ENCODE measurements at places on chromosomes 3 and 15.
A peak's percentile ranks its signal among the peaks of the same experiment; 100 is the strongest.

GRCh38 chr3:177234121-177234520, 36.8 kb upstream of the TBL1XR1 start:
- no peak for DNase-seq

- no peak for DNase-seq
Observed at GRCh38 chr3:60319179-60319858, 931.9 kb downstream of the FHIT start.

DNA sequence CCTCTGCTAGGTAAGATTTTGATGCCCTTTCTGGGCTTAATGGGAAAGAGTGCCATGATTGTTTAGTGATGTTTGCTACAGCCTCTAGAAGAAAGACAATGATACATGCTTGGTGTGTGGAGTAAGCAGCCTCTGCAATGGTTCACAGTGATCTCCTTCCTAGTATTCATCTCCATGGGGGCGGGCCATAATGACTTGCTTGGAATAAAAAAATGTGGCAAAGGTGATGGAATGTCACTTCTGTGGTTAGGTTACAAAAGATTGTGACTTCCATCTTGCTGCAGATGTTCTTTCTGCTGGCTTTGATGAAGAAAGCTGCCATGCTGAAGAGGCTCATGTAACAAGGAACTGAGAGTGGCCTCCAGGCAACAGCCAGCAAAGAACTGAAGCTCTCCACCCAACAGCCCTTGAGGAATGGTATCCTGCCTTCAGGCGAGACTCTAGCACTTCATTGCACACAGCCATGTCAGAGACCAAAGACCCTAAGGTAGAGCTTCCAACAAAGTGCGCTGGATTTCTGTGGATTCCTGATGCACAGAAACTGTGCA, 139.1 kb upstream of the LRIG1 start:
- DNase-seq = no peak

DNA sequence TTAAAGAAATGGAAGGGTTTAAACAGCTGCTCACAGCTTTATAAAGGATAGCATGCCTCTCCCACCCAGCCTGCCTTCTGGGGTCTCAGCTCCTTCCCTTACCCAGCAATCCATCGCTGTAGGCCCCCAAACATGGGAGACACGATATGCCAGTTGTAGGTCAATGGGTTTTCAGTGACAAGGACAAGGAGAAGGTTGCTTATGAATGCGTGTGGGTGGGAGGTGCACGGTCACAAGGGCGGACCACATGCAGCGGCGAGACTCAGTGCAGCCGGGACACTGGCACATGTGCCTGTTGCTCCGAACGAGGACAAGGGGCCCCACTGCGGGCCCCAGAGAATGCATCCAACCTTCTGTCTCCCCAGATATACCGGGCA, 67.0 kb downstream of the MGLL start:
- no peak for DNase-seq

GRCh38 chr15:71239592-71240364, 124.5 kb downstream of the THSD4 start:
- DNase-seq = no peak

- no peak for DNase-seq
Observed at GRCh38 chr3:145906301-145906700, 254.7 kb downstream of the PLOD2 start.

DNA sequence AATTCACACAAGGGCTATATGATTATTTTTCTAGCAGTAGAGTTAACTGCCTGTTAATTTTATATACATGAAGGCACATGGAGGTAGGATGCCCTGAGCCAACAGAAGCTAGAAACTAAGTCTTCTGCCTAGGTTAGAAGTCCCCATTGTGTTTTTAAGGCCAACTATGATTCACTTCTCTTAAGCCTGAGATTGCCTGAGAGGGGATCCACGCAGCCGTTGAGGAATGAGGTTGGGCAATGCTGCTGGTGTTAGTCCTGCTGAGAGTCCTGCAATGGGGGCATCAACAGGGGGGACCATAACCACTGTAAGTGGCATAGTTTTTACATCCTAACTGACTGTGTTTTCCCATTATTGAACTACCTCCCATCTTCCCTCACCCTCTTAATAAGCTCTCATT, 60.1 kb upstream of the PFN2 start:
- no peak for DNase-seq

GRCh38 chr15:41610048-41610447, 50.2 kb upstream of the MGA start:
- no peak for DNase-seq

- DNase-seq = no peak
Observed at GRCh38 chr3:23809294-23809693, 3.5 kb downstream of the UBE2E1 start.

DNA sequence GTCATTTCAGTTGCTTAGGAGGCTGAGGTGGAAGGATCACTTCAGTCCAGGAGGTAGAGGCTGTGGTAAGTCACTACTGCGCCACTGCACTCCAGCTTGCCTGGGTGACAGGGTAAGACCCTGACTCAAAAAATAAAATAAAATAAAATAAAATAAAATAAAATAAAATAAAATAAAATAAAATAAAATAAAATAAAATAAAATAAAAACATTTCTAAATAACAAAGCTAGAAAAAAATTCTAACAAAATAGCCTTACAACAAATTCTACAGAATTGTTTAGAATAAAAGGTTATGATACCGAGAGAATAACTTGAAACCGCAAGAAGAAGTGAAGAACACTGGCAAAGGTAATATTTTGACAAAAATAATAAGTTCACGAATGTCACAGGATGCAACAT, 794.3 kb downstream of the NR2F2 start:
- no peak for DNase-seq

DNA sequence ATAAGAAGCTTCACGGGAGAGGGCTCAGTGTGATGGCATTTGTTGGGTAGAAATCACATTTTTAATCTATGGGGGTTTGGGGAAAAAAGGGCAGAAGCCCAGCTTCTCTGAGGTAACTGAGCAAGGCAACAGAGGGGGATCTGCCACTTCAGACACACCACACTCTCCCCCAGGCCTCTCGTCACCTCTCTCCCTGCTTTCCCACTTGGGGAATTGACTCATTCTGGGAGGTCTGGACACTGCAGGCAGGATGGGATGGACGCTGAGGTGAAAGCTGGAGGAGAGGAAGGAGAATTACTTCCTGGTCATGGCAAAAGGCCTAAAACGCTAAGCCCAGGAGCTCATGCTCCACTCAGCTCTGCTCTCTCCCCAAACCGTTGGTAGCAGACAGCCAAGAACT, 33.2 kb downstream of the MYO5C start:
- DNase-seq = no peak

- no peak for DNase-seq
Observed at GRCh38 chr3:156311930-156312329, 191.6 kb downstream of the KCNAB1 start.

- DNase-seq = no peak
Observed at GRCh38 chr3:39750712-39751111, 58.7 kb upstream of the MYRIP start.

GRCh38 chr3:106030627-106030963, 161.8 kb upstream of the CBLB start:
- DNase-seq = no peak

DNA sequence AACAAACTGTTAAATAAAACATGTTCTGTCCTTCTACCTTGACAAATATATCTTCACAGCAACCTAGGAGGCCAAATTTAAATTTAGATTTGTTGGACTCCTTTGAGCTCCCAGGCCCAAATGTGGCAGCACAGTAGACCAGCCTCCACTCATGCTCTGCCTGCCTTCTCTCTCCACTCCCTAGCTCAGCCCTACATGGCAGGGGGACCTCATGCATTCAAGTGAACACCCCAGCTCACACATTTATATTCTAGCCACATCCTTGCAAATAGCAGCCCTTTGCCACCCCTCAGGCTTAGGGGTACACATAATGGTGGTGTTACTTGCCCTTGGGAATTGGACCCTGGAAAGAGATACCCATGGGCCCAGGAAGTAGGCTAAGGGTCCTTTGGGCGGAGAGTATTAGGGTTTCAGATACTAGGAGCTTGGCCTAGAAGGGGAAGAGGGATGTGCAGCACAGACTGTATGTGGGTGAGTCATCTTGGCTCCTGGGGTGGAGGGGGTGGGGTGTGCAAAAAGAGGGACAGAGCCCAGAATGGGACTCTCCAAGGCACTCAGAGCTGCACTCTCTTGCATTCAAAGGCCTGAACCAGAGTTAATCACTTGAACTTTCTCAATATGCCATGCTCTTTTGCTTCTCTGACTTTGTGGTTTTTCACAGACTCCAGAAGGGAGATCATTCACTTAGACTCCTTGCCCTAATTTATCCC, 268.4 kb upstream of the ROPN1 start:
- no peak for DNase-seq

DNA sequence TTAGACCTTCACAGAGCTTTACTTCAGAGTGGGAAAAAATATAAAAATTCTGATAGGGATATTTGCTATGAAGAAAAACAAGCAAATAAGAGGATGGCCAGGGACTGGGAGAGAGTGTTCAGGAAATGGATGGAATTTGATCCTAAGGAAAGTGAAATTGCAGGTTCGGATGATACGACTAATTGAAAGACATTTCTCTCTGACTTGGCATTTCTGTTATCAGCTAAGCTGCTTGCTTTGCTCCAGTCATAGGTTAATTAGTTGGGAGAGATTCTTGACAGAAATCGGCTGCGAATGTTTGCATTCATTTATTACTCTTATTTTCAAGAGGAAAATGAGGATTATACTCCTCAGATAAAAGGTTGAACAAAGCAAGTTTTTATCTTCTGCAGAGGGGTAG, 808.7 kb upstream of the NECTIN3 start:
- DNase-seq = no peak

- no peak for DNase-seq
Observed at GRCh38 chr3:63076357-63076756, 201.1 kb upstream of the CADPS start.

DNA sequence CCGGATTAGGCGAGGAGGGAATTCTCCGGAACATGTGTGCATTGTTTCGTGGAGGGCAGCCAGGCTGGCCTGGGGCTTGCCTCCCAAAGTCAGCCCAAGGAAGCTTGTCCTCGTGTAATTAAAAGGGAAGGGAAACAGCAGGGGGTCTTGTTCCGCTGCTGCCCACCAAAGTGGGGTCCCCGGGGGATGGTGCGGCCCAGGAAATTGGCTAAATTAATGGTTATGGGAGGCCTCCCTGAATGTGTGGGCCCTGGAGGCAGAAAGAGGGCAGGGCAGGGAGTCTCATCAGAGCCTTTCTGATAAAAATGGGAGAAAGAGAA, 118.1 kb downstream of the OPA1 start:
- no peak for DNase-seq

- no peak for DNase-seq
Observed at GRCh38 chr3:94356581-94356980, 293.7 kb downstream of the NSUN3 start.

DNA sequence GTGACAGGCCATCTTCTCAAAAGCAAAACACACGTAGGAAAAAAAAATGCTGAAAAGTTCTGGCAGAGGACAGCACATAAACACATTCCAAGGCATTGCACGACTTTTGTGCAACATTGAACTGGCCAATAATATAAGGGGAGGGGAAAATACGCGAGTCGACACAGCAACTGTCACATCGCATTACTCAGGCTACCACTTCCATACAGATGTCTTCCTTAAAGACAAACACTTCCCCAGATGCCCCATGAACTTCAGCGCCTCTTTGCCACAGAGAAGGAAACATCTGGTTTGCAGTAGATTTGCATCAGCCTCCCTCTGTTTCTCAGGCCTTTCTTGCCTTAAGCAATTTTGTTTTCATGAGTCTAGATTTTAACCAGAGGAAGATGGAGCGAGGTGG, 144.4 kb upstream of the IGF1R start:
- no peak for DNase-seq

DNA sequence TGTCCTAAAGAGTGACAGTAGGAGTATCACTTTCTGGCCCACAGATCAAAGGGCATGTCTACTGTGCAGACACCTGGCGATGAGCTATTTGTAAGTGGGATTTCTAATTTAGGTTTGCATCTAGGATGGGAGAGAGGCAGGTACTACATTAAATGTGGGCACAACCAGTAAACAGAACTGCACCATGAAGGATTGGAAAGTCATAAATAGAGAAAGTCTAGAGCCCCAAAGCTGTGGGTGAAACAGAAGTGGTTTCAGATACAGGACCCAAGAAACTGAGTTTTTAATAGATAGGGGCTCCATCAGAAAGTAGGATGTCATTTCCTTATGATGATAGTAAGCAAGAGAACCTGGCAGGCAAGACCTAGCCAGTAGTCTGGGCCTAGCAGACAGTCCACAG, 35.2 kb upstream of the SPPL2A start:
- no peak for DNase-seq

- peak; percentile 63 for DNase-seq
Observed at GRCh38 chr3:149009732-149010131, 18.4 kb downstream of the GYG1 start.

GRCh38 chr15:48414015-48414414, 82.8 kb downstream of the DUT start:
- no peak for DNase-seq

- DNase-seq = peak; percentile 86
Observed at GRCh38 chr3:13420831-13421765, 976 bp upstream of the NUP210 start.

- no peak for DNase-seq
Observed at GRCh38 chr15:33188641-33189257, 5.8 kb downstream of the FMN1 start.

DNA sequence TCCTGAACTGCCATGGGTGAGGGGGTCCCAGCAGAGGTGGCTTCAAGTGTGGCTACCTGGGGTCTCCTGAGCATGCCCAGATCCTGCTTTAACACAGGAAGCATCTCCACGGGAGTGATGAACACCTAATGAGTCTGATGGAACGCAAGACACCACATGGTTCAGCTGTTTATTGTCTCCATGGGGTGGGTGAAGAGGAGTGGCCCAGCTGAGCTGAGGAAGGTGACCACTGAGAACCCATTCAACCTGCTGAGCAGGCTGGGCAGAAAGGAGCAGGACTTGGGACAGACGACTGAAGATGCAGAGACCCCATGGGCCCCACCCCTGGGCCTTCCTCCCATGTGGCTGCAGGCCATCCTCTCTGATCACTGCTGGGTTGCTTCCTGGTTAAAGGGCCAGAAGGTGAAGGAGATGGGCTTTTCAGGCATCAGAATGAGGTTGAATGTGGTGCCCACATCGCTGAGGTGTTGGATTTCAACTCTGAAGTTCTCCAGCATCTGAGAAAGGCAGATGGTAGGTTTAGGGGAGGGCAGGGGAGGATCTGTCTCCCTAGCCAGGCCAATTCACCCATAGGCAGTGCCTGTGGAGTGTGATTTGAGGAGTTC, 29.7 kb downstream of the CYP11A1 start:
- no peak for DNase-seq

DNA sequence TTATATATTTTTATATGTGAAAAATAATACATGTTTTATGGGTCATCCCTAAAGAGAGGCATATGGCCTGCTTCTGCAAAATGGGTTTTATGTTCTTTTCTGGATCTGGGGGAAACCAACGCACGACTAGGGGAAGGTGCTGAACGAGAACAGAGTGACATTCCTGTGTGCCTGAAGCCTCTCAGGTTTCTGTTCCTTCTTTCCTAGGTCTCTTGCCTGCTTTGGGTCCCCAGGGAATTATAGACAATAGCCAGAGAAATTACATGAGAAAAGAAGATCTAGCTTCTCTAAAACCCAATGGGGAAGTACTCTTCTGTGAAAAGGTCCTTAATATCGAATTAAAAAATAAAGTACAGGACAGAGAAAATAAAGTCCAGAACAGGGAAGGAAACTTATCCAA, 66.5 kb downstream of the IGSF11 start:
- DNase-seq = no peak

GRCh38 chr15:89778861-89779260, 2.7 kb downstream of the MESP2 start:
- no peak for DNase-seq

- no peak for DNase-seq
Observed at GRCh38 chr3:65044401-65044800, 356.6 kb upstream of the ADAMTS9 start.

GRCh38 chr3:158908187-158908734, 106.4 kb downstream of the MFSD1 start:
- DNase-seq = no peak
